ENCODE measurements at places on chromosomes 1 and 21. TPM values are rescaled to one million over a fixed set of nuclear protein-coding genes. Genes with fewer than 3 reads are reported as not detected.

ATF6 gene
- polyA plus RNA-seq = 4.6 TPM

DNA sequence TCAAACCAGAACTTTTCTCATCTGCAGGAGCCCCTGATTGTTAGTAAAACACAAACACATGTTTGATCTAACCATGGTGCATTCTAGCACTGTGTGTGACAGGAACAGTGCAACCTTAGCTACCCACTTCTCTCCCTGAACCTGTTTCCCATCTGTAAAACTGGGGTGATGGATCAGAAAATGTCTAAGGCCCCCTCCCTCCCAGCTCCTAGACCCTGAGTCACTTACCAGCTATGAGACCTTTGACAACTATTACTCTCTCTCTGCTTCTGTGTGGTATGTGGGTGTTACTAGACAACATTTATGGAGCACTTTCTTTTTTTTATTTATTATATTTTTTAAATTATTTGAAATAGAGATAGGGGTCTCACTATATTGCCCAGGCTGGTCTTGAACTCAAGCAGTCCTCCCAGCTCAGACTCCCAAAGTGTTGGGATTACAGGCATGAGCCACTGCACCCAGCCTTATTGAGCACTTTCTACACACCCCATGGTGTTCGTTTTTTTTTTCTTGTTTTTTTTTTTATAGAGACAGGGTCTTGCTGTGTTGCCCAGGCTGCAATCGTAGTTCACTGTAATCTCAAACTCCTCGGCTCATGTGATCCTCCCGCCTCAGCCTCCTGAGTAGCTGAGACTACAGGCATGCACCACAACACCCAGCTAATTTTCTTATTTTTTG lies 2.6 kb downstream of the INPP5B start:
- no peak for DNase-seq

GRCh38 chr1:148166558-148167492 lies 14.7 kb upstream of the NBPF11 start:
- no peak for DNase-seq

DNA sequence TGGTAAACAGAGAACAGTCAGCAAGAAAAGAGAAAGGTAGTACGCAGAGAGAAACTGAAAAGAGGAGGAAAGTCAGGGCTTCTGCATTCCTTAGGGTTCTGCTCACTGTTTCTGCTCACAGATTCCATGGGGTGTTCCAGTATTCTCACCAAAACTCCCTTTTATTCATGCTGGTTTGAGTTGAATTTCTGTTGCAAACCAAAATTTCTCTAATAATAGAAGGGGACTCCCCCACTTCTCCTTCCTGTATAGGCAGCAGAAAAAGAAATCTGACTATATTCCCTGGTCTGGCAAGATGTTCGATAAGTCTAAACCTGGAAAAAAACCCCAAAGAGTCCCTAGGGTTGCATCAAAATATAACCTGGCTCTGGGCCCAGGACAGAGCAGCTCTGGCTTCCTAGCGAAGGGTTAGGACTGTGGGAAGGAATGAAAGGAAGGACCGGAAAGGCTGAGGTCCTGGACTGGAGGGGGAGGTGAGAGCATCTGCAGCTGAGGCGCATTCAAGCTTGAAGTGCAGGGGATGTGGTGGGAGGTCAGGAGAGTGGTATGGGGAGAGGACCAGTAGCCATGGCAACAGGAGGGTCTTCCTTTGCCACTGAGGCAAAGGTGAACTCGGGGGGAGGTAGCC lies 18.8 kb upstream of the RGS16 start:
- DNase-seq = no peak

DNA sequence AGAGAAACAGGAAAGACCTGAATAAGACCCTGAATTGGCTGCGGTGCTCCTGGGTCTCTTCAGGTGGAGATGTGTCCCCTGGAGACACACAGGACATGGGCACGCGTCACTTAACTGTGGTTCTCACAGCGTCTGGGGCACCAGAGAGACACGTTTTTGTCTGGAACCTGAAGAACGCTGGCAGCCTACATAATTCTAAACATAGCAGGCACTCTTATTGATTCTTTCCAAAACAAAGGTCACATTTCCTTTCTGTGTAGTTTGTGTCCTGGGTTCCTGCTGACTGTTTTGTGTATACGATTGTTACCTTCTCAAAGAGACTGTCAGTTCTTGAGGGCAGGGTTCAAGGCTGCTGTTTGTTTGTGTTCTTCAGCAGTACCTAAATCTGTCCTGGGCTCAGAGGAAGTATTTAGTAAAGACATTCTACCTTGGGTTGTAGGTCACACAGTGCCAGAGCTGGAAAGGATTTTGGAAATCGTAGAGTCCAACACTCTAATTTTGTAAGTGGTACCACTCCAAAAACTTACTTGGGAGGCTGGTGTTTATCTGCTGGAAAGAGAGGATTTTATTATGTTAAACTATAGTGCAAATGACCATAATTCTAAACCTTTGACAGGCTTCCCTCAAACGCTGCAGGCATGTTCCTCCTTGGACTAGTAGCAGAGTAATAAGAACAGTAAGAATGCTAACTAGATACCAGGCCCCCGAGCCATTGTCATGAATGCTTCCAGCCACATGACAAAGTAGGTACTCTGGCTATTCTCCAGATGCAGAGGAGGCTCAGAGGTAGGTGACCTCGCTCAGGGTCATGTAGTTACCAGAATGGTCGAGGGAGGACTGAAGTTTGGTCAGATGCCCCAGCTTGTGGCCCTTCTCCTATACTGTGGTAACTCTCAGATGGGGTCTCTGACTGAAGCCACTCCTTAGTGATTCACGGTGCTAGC lies 164.3 kb downstream of the DHRS3 start:
- no peak for DNase-seq

- no peak for DNase-seq
Observed at GRCh38 chr1:66532214-66532613, 1.7 kb upstream of the SGIP1 start.

All from H1 (cell line).